NCI-H524 (cell line): ENCODE measurements at places on chromosomes 5 and 9.
A peak's percentile ranks its signal among the peaks of the same experiment; 100 is the strongest.

- no peak for DNase-seq
These were observed 43.4 kb downstream of the NKX2-5 start for GRCh38 chr5:173191561-173191960.

DNA sequence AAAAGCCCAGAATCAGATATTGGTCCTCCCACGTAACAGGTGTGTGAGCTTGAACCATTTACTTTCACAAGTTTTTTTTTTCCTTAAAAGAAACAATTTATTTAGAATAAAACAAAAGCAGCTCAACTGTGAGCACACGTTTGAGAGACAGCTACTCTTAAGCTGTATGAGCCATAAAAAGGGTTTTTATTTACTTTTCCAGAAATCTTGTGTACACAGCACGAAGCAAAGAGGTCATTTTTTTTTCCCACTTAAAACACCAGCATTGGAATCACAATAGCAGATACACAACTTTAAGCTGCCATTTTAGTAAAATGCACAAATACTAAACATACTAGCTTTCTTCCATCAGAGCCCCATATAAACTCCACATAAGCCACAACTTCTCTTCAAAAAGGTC lies 44.6 kb downstream of the JAKMIP2 start:
- DNase-seq: no peak

GRCh38 chr9:12698986-12699385 lies 5.8 kb downstream of the TYRP1 start:
- DNase-seq: no peak

DNA sequence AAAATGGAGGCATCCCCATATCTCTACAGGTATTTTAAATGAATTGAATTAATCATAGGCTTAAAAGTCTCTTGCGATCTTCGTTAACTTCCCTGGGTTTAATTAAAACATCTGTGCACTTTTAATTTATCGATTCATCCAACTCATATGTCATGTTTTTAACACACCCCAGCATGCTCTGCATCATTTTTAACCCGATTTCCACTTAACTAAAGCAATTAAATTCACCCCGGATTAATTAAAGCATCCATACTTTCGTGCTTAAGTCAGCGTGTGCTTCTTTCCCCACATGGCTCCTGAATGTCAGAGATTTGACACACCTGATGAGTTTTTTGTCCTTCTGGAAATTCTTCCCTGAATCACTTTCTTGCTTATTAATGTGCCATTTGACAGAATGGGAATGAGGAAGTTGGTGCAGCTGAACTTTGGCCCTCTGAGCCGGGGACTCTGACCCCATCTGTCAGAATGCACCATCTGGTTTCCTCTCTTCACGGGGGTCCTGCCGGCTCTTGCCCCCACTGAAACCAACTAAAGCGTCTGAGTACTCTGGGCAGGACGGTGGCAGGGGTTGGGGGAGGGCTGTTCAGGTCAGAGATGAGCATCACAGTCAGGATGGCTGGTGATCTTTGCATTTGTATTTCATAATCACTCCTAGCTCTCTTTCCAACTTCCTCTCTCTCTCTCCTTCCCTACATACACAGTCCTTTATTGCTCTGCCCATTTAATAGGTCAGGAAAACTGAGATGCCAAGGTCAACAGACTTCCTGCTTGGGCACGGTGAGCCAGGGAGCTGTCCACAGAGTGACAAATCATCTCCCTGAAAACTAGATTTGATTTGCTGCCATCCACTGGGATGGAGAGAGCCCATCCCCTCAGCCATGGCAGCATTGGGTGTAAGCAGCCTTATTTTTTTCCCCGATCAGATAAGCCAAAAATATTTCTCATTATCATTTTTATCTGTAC lies 180.3 kb upstream of the WWC1 start:
- peak; percentile 47 for DNase-seq

GRCh38 chr5:105840800-105841199 lies 1829.9 kb downstream of the EFNA5 start:
- DNase-seq: peak; percentile 28

DNA sequence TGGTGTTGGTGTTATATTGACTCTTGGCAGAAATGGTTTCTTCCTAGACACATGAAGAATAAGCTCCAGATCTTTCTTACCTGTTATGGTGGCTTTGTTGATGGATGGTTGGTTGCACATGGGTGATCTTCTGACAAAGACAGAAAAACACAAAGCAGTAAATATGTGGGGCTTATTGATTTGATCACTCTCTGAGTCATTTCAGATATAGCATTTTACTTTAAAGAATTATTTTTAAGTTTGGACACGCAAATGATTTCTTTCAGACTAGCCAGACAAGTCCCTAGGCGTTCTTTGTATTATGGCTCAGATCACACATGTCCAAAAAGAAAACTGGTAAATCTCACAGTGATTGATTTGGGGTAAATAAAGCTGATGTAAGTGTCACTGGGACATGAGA lies 597.6 kb downstream of the RAB3C start:
- no peak for DNase-seq
